Glutamatergic neuron (in vitro differentiated cells): ENCODE measurements at places on chromosomes 2 and 18.

DNA sequence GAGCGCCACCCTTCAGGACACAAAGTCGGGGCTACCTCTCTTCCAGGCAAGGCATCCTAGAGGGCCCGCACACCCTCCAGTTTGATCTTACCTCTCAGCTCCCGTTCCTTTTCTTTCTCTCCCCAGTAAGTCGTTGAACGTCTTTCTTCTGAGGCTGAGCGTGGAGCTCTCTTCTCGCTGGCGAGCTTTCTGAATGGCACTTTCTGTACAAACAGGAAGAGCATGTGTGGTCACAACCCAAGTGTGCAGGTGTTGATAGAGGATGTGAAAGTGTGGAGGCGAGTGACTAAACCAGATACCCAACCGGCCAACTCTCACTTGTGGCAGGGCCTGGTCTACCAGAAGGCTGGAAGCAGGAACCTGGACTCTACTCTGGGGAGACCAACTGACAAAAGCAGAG, at the start of gene AFF3:
Gene AFF3 (minus strand): TSS at position 198 of the 400 bp plus-strand sequence. CDS start 38,136 bp downstream, outside the sequence.
- DNase-seq = no peak

GRCh38 chr2:121723316-121723715, 13.4 kb downstream of the NIFK start:
- no peak for DNase-seq

GRCh38 chr2:204353823-204354222, 191.5 kb upstream of the PARD3B start:
- DNase-seq = no peak

DNA sequence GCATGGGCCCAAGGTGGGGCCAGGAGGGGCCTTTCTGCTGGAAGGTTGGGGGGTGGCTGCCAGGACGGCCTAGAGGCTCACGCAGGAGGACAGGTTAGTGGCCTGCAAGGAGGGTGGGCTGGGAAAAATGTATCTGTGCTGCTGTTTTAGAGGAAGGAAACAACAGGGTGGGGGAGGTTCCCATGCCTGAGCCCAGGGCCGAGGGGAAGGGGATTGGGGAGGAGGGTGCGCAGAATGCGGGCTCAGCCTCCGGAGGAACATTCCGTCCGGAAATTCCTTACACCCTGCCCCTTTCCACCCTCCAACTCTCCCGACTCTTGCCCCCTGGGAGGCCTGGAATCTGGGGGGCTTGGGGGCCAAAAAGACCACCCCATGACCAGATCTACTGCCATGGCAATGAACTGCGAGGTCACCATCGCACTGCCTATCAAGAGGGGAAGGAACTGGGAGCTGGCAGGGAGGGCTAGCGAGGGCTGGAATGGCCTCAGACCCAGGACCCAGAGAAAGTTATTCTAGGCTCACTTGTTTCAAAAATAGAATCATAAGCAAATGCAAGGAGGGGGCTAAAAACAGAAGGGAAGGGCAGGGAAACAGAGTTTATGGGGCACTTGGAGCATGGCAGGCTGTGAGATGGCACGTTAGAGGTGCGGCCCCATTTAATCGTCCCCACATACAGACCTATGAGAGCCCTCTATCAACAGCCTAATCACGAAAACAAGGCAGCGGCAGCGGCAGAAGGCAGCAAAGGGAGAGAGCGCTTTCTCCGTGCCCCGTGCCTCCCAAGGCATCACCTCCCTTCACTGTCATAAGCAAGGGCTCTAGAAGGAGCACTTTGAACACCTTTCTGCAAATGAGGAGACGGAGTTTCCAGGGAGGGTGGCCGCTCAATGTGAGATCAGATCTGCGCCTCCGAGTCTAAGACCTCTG, 90.4 kb downstream of the TNS1 start:
- no peak for DNase-seq

DNA sequence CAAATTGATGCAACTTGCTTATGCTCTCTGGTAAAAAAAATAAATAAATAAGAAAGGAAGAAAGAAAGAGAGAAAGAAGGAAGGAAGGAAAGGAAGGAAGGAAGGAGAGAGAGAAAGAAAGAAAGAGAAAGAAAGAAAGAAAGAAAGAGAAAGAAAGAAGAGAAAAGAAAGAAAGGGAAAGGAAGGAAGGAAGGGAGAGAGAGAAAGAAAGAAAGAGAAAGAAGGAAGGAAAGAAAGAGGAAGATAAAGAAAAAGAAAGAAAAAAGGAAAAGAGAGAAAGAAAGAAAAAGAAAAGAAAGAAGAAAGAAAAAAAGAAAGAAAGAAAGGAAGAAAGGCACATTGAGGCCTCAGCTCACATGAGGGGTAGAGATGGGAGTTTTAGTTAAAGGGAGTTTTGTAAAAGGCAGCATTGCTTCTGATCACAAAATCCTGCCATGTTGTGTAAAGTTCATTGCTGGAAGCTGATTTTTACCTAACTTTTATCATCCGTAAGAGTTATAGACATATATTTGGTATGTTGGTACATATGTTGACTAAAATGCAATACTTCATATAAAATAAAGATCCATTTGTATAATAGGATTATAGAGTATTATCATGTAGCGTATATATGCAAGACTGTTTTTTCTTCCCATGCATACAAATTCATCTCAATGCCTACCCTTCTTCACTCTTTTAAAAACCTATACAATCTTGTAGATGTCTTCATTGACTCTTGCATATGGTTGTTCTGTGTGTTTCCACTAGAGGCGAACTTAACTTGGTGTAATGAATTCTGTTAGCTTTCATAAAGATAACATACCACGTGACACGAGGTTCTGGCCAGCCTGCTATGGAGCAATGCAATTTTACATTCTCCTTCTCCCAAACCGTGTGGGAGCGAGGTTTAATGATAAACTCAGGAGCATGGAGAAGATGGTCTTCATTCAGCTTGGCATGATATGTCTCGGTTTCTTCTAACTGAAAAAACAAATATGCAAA, 32.8 kb downstream of the MYOM1 start:
- DNase-seq = no peak

DNA sequence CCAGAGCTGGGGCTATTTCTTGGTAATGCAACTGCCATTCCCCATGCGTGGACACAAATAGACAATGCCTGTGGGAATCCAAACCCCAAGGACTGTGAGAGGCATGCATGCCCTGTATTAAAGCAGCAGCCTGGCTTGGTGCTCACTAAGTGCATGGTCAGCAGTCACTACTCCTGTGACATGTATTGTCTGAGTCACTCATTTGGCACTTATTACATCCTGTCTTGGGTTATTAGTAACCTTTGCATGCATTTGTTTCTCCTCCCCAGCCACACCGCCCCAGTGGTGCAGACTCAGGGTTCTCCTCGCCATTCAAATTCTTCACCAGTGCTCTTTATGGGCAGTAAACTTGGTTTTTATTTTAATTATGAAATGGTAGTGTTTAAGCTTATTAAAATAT, 30.2 kb downstream of the PRKCE start:
- peak; percentile 28 for DNase-seq

GRCh38 chr18:61239051-61239450, 94.2 kb upstream of the CDH20 start:
- DNase-seq = no peak

GRCh38 chr2:32783469-32783868, 155.6 kb downstream of the TTC27 start:
- DNase-seq = no peak

DNA sequence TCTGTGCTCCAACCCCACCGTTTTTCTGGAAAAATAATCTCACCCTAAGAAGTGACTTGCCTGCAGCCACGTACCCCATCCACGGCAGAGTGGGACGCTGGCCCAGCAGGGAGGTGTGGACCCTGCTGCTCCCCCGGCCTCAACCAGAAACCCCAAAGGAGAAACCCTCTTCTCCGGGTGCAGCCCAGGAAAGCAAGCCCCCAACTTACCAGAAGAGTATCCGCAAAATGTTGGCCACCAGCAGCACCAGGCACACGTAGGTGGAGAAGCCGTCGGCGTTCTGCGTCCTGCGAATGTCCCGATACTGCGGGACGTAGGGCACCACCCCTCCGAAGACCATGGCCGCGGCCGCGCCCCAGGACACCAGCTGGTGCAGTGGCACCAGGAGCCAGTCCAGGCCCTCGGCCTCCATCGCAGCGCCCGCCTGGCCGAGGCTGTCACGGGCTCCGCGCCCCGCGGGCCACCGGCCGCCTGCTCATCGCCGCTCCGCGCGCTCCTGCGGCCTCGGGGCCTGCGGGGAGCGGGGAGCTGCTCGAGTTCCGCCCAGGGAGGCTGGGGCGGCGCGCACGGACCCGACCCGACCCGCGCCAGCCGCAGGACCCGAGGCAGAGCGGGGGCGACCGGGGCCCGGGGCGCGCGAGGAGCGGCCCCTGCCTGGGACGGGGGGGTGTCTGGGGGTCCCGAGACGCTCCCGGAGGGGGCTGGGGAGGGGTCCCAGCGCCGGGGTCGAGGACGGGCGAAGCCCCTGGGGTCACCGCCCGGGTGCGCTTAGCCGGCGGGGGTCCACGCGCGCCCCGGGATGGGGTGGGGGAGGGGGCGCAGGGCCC, 725 bp downstream of the SLC66A2 start:
- peak; percentile 58 for DNase-seq

DNA sequence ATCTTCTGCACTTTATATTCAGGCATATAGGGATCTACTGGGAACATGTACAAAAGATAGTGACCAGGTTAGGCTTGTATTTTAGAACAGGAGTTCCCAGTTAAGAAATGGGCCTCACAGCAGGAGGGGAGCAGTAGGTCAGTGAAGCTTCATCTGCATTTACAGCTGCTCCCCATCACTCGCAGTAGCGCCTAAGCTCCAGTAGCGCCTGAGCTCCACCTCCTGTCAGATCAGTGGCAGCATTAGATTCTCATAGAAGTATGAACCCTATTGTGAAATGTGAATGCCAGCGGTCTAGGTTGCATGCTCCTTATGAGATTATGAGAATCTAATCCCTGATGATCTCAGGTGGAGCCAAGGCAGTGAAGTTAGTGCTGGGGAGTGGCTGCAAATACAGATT, 224.4 kb upstream of the CYRIA start:
- peak; percentile 22 for DNase-seq
